NCI-H774 (cell line): ENCODE measurements at places on chromosomes 3 and 15.

DNA sequence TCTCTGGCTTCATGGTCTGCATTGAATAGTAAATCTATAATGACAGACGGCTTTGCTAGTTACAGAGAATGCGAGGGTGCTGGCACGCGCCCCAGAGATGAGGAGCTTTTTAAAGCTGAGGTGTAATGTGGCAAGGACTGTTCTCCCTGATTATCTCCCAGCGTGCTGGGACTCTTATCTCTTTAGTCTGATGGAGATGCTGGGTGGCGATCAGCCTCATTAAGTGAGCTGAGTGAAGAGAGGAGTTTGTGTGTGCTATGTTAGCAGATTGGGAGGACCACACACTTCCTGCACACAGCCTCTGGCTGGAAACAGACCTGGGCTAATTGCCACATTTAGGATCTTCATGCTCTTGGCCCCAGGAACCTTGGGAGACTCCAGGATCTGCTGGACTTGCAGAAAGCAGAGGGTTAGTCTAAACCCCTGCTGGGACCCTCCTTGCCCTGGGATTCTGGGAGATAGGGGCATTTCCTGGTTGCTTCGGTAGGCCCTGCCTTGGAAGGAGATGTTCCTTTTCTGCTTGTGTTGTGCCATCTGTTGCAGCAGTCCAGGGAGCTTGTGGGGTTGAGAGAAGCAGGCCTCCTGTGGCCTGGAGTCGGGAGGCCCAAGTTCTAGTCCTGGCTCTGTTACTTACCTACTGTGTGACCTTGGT, 15.0 kb downstream of the PDIA5 start:
- DNase-seq = no peak

DNA sequence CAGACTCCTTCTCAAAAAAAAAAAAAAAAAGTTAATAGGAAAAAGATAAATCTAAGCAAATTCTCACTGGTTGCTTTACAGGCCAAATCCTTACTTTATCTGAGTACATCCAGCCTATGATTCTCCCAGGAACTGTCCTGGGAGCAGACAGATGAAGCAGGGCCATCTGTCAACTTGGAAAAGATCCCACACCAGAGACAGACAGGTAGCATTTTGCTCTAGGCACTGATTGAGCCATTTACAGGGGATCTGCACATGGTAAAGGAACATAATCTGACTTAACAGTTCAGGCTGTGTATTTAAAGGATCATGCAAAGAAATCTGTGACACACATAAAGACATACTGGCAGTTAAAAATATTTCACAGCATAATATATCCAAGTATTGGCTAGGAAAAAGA, 1006.5 kb downstream of the TBL1XR1 start:
- no peak for DNase-seq

- DNase-seq = no peak
Measured at GRCh38 chr15:39510001-39510701, 70.7 kb upstream of the THBS1 start.

DNA sequence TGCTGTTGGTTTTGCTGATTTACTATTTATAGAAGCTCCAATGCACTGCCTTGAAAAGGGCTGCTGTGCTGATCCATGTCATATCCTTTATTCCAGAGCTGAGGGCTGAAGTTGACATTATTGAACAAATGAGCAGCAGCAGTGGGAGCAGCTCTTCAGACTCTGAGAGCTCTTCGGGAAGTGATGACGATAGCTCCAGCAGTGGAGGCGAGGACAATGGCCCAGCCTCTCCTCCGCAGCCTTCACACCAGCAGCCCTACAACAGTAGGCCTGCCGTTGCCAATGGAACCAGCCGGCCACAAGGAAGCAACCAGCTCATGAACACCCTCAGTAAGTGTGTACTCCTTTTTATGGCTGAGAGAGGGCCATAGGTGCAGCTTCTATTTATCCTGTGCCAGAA, 8.8 kb downstream of the EAF1 start:
- DNase-seq = no peak

DNA sequence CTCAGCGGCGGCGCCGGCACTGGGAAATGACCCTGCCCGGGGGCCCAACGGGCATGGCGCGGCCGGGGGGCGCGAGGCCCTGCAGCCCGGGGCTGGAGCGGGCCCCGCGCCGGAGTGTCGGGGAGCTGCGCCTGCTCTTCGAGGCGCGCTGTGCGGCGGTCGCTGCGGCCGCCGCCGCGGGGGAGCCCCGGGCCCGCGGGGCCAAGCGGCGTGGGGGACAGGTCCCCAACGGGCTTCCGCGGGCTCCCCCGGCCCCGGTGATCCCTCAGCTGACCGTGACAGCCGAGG, 172 bp downstream of the ITPKA start:
- no peak for DNase-seq

DNA sequence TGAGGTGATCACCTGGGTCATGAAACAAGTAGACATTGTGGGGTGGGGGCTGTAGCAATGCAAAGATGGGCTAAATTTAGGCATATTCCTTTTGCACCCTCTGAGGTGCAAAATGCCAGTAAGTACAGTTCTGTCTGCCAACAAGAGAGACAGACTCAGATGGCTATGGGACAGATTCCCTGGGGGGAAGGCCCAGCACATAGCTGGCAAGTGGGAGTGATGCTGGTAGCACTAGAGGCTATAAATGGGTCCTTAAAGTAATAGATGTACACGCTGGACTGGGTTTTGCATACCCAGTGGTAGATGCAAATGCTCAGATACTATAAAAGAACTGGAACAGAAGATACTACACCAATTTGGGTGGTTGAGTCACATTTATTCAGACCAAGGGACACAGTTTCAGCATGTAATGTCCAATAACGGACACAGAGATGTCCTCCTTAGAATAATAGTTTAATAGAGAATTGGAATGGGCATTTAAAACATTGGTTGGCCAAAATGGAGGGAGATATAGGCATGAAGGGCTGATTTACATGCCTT, 67.4 kb upstream of the RNU6-1 start:
- DNase-seq = no peak

DNA sequence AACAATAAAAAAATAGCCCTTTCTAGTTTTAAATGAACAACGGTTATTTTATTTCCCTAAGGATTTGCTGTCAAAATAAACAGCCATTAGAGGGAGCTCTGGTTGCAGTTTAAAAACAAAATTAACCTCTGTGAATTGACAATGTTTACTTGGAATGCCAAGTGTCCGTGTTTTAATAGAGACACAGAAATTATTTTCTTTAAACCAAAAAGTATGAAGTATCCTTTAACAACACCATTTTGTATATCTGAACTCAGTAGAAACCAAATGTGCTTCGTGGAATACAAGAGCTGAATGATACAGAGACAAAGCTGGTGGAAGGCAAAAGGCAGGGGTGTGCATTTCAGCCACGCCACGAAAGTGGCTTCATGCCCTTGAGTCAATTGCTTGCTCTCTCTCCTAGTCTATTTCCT, 74.4 kb downstream of the MOBP start:
- no peak for DNase-seq

GRCh38 chr3:187919048-187919447, 173.8 kb upstream of the BCL6 start:
- DNase-seq = no peak

- DNase-seq = no peak
Measured at GRCh38 chr15:33370623-33371020, 59.9 kb downstream of the RYR3 start.

DNA sequence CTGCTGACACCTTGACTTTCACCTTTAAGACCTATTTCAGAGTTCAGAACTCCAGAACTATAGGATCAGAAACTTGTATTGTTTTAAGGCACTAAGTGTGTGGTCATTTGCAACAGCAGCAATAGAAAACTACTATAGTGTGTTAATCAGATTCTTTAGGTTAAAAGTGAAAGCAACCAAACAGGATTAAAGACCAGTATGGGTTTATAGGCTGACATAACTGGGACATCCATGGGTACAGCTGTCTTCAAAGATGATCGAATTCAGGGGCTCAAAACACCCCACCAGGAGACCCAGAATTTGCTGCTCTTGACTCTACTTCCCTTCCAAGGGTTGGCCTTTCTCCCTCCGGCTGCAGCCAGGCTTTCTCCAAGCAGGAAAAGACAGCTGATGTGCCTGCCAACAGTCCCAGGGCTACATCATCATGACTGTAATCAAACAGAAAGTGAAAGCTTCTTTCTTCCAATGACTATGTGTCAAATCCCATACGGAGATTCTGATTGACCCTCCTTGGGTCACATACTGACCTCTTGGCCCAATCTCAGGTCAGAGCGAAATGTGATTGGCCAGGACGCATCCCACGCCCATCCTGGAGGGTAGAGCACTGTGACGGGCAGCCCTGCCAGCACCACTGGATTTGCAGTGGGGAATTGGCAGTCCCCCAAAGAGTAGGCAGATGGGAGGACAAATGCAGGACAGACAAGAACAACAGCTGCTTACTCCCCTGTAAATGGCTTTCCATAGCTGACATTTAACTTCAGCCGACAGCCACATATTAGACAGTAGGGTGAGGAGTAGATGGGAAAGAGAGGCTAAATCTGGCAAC, 51.4 kb upstream of the RNF7 start:
- DNase-seq = peak; percentile 75

DNA sequence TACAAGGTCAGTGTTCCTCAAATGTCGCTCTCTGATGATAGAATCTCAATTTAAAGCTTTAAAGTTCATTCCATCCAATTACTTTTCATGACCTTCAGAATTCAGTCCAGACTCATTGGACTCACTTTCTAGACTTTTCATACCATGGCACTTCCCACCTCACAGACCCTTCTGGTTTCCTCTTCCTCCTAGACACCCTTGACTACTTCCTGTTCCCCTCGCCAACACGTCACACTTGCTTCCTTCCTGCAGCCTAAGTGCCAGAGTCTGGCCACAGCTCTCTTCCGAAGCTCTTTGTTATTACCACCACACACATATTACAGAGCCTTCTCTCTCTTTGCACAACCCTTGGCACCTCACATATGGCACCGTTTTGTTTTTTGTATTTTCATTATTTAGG, 59.1 kb upstream of the UMPS start:
- no peak for DNase-seq

DNA sequence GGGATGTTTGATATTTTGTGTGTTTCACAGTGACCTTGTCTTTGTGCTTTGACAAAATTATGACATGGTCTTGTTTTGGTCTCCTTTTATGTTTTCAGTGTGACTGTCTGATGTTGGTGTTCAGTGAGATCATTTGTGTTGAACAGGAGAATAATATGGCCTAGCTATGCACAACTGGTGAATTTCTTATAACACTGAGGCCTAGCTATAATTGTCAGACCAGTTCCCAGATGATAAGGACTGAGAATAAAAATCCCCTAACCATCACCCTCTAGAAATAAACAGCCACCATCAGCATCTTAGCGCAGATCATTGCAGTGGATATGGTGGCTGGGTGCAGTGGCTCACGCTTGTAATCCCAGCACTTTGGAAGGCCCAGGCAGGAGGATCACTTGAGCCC, 66.8 kb upstream of the LIMD1 start:
- DNase-seq = no peak

GRCh38 chr3:77468626-77469020, 428.7 kb downstream of the ROBO2 start:
- no peak for DNase-seq

- DNase-seq = no peak
Measured at GRCh38 chr15:70477750-70478250, 285.6 kb downstream of the UACA start.

DNA sequence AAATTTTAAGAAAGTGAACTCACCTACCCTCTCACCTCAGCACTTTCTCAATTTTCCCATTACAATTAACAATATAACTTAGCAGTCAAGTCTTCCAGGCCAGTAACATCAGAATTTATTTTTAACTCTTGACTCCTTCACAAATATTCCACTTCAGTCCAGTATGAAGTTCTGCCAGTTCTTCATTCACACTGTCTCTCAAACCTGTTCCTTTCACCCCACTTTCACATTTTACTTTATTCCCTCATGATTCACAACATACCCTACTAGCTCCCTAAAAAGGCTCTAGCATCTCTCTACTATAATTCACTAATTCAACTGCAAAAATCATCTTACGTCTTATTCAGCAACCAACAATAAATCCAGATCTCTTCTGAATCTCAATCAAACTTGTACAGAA, 3.8 kb downstream of the GSK3B start:
- no peak for DNase-seq

DNA sequence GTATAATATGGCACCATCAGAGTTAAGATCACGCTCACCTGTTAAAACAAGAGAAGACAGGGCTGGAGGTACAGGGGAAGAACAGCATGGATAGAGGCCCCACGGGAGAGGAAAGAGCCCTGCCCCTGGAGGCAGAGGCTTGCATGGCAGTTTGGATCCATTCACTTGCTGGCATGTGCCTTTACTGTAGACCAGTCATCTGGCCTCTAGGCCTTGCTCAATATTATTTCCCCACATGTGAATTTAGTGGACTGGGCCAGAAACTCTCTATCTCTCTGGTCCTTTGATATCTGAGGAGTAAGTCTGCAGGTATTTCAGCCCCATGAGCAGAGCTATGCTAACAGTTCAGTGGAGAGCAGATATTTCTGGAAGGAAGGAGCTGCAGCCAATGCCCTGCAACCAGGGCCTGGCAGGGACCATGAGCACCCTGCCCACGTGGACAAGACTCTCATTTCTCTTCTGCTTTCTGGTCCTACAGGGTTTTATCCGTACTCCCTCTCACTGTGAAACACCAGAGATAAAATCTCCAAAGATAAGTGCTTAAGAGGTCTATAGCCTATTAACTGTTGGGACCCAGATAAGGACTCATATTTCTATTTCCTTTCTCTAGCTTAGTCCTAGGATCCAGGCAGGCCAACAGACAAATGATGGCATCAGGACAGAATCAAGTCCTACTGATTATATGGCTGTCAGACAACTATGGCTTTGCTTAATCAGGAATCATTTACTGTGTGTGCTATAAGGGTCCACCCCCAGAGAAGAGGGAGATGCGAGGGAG, 65.0 kb downstream of the CLDN11 start:
- DNase-seq = no peak

GRCh38 chr3:15498431-15499214, 22.9 kb downstream of the COLQ start:
- no peak for DNase-seq

GRCh38 chr3:184685646-184686045, 26.2 kb downstream of the MAGEF1 start:
- DNase-seq = no peak

DNA sequence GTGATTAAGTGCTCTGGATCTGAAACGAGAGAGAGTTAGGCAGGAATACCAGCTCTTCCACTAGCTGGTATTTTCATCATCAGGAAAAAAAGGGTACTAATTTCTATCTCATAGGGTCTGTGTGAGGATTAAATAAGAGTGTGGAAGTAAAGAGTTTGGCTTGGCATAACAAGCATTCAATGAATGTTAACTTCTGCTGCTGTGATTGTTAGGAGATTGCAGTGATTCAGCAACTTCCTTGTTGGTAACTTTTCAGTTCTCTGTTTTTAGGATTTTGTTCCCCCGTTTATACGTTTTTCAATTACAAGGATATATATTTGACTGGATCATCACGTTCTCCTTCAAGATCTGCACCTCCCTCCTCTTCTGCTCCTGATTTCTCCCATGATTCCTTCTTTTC, 65.9 kb upstream of the MYO5C start:
- DNase-seq = no peak
